NCI-H748 treated with DMSO at 0.1 percent for 48 hours (cell line): ENCODE measurements at places on chromosomes 7 and 10.

GRCh38 chr7:88835147-88835728, 39.7 kb upstream of the TEX47 start:
- peak; percentile 38 for DNase-seq

DNA sequence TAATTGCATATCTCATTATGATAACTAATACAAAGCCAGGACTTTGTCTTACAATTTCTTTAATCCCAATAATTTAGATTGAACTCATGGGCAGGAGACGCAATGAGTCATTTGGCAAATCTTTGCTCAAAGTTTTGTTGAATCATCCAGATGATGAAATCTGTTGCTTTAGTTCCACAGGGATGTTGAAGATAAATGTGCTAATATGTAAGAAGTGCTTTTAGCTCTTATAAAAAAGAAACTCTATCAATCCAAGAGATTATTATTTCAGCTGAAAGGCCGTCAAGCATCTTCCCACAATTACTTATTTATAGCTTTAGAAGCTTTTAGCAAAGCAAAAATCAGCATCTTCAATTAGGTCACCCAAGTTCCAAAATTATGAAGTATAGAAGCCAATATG, 36.8 kb upstream of the ANK3 start:
- no peak for DNase-seq

GRCh38 chr10:5450605-5451384, 38.4 kb downstream of the NET1 start:
- DNase-seq, result no peak

DNA sequence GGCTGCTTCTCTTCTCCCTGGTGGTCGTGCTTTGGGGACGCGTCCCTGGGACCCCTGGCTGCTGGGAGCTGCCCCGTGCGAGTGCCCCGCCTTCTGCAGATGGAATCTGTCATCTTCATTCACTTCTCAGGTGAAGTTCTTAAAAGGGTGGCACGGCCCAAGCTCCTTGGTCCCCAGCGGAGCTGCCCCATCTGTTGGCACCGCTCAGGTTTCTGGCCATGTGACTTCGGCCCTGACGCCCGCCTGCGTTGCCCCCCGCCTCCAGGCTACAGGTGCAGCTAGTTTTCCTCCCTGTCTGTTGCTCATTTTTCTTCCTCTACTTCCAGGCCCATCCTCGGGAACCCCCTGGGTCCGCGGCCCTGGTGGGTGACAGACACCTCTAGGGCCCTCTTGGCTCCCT, 6.8 kb upstream of the NKX6-2 start:
- DNase-seq, result no peak

GRCh38 chr10:110398419-110399105, 93.8 kb upstream of the SMNDC1 start:
- DNase-seq, result no peak

DNA sequence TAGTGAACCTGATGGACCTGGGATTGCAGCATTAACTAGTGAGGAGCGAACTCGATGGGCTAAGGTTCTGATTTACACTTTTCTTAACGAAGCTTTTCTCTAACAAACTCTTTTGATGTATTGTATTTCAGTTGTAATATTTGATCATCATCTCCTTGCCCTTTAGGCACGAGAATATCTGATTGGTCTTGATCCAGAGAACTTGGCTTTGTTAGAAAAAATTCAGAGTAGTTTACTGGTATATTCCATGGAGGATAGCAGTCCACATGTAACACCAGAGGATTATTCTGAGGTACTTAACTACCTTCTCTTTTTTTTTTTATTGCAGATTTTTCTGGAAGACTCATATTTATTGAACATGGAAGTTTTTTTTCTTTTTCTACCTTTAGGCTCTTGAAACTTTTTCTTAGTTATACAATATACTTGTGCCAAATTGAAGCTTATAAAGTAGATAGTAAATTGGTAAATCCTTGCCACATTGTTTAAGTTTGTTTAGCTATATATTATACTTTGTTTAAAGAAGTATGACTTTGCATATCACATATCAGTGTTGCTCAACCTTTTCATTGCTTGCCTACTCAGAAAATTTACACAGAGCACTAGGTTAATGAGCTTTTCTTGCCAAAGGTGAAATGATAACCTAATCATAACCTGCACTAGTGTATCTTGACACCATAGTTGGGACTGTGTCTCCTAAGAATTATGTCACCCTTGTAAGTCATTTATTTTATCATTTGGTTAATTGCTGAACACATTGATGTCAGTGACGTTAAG, 30.4 kb downstream of the CROT start:
- DNase-seq, result no peak

- no peak for DNase-seq
Observed at GRCh38 chr7:36198854-36199266, 45.8 kb downstream of the EEPD1 start.

GRCh38 chr7:3991731-3992231, 690.3 kb upstream of the FOXK1 start:
- no peak for DNase-seq

GRCh38 chr10:111267673-111268072, 190.8 kb downstream of the ADRA2A start:
- no peak for DNase-seq

- DNase-seq, result no peak
Observed at GRCh38 chr7:44980393-44981034, 1.7 kb upstream of the MYO1G start.

DNA sequence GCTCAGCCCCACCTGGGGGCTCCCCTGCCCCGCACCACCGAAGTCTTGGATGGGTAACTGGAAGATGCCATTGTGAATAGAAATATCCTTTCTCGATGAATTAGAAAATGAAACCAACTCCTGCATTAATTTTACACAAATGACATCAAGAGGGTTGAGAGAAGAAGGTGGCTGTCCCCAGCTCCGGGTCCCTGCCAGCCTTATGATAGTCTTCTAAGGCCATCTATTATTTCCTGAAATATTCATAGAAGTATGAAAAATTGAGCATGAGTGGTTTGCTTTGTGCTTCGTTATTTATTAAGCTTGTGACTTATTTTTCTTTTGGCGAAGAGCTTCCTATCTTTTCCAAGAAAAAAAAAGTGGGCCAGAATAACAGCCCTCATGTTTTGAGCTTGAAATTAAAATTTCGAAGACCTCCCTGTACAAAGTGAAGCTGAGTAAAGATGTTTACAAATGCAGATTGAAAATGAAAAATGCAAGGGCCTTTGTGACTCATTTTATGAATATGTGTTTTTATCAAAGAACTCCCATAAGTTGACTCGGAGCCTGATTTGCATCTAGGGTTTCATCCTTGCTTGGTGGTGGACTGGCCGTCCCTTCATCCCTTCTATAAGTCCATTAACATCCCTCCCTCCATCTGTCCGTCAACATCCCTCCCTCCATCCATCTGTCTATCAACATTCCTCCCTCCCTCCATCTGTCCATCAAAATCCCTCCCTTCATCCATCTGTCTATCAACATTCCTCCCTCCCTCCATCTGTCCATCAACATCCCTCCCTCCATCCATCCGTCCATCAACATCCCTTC, 20.5 kb upstream of the CFAP46 start:
- no peak for DNase-seq

- no peak for DNase-seq
Observed at GRCh38 chr10:19922236-19922963, 106.2 kb downstream of the PLXDC2 start.

DNA sequence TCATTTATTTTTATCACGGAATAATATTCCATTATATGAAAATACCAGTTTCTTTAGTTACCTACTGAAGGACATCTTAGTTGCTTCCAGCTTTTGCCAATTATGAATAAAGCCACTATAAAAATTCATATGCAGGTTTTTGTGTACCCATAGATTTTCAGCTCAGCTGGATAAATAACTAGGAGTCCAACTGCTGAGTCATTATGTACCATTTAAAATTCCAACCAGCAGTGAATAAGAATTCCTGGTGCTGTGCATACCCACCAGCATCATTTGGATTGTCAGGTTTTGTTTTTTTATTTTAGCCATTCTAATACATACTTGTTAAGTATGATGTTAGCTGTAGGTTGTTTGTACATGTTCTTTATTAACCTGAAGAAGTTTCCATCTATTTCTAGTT, 14.5 kb downstream of the FAM24B start:
- DNase-seq, result no peak

GRCh38 chr7:5708271-5708670, 73.2 kb downstream of the RNF216 start:
- no peak for DNase-seq

GRCh38 chr10:79066411-79067240, 2.1 kb upstream of the ZMIZ1 start:
- no peak for DNase-seq

- no peak for DNase-seq
Observed at GRCh38 chr10:7069706-7070105, 341.1 kb downstream of the SFMBT2 start.

DNA sequence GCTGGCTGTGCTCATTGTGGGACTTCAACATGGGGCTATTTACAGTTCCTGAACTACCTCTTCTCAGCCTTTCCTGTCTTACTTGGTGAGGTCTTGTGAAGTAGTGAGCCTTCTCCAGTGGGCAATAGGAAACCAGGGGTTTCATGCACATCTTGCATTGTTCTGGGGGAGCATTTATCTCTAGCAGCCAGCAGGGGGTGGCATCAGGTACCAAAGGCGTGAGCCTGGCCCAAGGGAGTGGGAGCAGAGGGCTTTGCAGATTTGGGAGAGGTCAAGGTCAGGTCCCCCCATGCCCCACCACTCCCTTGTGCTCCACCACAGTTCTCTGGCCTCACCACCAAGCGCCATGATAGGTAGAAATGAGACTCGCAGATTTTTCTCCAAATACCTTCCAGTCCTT, 85.4 kb upstream of the NPTX2 start:
- no peak for DNase-seq
